Stimulated activated CD4-positive, alpha-beta T cell treated with anti-CD3 and anti-CD28 coated beads, Interleukin-15, amount 100 ng/mL, for 1 hour (primary cell): ENCODE measurements at places on chromosomes 12 and 14.

DNA sequence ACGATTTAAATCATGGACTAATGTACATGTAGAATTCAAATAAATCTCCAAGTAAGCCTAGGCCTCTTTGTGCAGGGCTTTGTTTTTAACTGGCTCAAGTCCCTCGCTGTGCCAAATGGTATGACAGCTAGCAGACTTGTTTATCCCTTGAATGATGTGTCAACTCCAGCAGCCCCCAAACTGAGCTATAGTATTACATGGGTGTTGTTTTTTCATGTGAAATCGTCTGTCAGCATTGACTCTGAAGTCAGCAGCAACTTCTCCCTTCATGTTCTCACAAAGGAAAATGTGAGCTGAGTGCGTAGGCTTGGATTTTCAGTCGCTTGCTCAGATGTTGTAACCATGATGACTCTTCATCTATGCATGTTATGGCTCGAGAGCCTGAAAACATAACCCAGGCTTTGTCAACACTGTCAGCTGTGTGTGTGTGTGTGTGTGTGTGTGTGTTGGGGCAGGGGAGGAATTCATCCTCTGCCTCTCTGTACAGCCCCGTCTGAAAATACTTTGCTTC, 73.3 kb downstream of the PTHLH start:
- no peak for DNase-seq

DNA sequence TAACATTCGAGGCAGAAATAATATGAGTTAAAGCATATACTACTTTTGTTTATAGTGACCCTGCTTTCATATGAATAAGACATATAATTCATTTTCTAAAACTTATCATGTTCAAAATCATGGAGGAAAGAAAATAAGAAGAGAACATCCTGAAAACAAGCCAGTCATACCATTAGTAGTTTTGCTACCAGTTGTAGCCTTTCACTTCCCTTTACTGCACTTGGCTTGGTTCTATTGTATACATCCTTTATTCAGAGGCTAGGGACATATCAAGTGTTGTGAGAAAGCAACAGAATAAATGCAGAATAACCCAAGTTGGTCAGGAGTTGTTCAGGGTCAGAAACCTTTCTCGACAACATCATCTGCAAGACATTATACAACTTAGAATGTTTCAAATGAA, 598.7 kb downstream of the SOX5 start:
- DNase-seq = no peak

- DNase-seq = no peak
These were observed 115.7 kb downstream of the BEGAIN start for GRCh38 chr14:100471441-100472093.

GRCh38 chr12:68240975-68241374, 12.4 kb downstream of the IL22 start:
- DNase-seq = peak; percentile 23

DNA sequence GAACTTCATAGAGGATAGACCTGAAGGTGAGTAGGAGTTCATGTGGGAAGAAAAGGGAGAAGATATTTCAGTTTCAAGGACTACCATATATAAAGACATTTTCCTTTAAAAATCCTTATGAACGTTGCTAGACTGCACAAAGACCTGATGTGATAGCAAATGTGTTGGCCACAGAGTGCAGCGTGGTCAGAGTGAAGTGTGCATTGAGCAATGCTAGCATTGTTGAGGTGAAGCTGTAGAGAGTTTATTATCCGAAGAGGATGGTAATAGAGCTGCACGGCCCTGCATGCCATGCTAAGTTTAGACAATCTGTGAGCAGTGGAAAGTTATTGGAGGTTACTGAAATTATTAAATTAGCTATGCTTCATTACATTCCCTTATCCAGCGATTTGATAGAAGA, 413.0 kb downstream of the CCDC91 start:
- DNase-seq = no peak

GRCh38 chr12:29730481-29730880, 53.3 kb downstream of the TMTC1 start:
- no peak for DNase-seq

- no peak for DNase-seq
These were observed 6.3 kb downstream of the COPS7A start for GRCh38 chr12:6730169-6730568.

DNA sequence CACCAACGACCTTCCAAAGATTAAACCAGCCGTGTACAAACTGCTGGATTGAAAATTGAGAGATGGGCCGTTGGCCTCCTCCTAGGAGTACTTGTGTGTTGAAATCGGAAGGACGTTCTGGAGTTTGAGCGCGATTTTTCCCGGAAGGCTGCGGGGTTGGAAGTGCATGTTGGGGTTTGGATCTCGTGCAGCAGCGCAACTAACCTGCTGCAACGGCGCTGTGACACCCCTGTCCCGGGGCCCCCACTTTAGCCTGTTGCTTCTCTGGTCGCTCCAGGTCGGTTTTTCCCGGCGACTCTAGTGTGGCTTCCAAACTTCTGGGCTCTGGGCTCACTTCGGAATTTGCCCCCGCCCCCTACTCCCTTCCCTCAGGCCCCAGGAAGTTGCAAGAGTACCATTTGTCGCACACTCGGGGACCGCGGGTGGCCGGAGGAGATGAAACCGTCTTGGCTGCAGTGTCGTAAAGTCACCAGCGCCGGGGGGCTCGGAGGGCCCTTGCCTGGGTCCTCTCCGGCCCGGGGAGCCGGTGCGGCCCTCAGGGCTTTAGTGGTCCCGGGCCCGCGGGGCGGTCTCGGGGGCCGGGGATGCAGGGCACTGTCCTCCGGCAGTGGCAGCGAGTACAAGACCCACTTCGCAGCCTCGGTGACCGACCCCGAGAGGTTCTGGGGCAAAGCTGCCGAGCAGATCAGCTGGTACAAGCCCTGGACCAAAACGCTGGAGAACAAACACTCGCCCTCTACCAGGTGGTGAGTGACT, at the start of gene ACSS3:
ACSS3 (plus strand) TSS at position 394 of the 756 bp plus-strand sequence; CDS start at position 436, 42 bp downstream.
- DNase-seq = no peak

- no peak for DNase-seq
These were observed 120.5 kb downstream of the GCH1 start for GRCh38 chr14:54781961-54782750.

GRCh38 chr12:8876887-8877286, 37.4 kb upstream of the PHC1 start:
- no peak for DNase-seq

- no peak for DNase-seq
These were observed 123.5 kb downstream of the RIMBP2 start for GRCh38 chr12:130592641-130593040.

DNA sequence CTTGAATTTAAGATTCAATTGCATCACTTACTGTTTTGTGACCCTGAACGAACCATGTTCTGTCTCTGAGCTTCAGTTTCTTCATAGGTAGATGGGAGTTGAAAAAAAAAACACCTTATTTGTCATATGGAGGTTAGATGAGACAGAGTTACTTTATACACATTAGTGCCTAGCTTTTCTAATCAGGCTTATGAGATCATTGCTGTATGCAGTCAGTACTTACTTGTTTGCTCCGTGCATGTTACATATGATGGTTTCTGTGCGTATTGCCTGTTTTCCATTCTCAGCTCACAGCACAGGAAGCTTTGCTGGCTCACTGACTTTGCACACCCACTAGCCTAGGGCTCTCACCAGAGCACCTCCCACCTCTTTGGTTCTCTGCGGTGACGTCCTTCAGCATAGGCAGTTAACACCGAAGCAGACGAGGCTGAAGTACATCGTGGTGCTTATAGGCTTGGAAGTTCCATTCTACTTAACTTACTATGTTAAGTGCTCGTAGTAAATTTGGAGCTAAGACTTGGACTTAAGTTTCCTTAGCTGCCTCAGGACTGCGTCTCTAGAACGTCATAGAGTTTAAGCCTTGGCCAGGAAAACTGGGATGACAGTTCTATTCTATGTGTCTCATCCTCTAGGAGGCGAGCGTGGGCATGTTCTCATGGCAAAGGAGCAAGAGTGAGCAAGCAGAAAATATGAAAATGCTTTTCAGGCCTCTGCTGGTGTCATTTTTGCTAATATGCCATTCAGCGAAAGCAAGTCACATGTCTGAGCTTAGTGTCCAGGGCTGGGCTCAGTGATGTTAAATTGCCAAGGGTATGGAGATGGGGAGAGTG, 57.3 kb downstream of the NRXN3 start:
- no peak for DNase-seq

GRCh38 chr14:51095854-51096823, 1.2 kb upstream of the TRIM9 start:
- no peak for DNase-seq

- DNase-seq = no peak
These were observed 22.3 kb downstream of the ATG14 start for GRCh38 chr14:55389330-55389729.

GRCh38 chr12:77392467-77393088, 327.2 kb upstream of the E2F7 start:
- DNase-seq = no peak

DNA sequence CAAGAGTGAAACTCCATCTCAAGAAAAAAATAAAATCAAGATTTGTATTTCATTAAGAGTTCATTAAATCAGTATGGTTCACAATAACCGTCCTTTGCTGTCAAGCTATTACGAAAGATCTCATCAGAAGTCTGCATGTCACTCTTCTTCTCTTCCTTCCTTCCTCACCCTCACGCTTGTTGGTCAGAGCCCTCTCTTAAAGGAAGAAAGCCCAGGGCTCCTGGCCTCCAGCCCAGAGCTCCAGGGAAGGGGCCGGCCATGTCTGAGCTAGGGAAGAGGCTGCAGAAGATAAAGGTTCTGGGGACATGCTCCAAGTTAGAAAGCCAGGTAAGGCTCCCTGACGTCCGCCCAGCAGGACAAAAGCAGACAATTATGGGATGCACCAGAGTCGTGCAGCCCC, 43.1 kb upstream of the DLK1 start:
- DNase-seq = no peak

DNA sequence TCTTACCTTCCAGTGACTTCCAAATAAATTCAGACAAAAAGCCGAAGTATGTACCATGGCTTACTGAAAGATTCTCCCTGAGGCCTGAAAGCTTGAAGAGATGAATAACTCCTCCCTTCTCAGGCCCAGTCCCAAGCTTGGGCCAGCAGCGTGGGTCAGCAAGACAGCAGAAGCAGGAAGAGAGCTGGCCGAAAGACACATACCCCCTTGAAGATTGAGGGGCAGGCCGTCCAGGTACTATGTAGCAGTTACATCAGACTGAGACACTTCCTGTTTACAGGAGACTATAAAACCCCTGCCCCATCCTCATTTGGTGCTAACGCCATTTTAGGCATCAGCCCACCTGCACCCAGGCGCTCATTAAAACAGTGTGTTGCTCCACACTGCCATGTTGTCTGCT, 15.0 kb downstream of the NDUFA12 start:
- no peak for DNase-seq

DNA sequence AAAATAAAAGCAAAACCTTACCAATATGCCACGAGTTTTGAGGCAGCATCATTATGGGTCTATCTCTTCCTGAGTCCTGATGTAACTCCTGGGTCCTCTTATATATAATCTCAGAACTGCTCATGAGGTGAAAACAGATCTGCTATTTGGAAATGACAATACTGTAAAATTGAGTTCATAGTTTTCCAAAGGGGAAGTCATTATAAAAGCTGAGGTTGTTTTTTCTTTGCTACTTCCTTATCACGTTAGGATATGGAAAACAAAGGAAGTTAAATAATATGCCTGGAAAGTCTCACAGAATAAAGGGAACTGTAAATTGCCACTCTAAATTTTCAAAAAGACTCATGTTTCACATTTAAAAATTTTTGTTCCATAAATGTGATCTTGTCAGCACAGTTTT, at the start of gene CD163L1:
CD163L1 (minus strand) TSS at position 78 of the 400 bp plus-strand sequence; CDS start at position 52, 26 bp downstream.
- no peak for DNase-seq

- no peak for DNase-seq
These were observed 1.6 kb downstream of the PYM1 start for GRCh38 chr12:55925870-55926737.

DNA sequence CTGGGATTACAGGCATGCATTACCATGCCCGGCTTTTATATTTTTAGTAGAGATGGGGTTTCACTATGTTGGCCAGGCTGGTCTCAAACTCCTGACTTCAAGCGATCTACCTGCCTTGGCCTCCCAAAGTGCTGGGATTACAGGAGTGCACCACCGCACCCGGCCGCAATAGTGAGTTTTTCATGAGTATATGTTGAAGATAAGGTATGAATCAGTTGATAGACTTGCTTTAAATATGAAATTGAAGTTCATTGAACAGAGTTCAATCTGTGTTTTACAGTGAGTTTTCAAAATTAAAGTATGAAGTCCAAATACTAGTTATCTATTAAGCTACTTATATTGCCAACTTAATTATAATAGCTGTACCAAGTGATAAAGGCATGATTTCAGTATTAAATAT, 35.1 kb downstream of the SNAPC1 start:
- DNase-seq = no peak

DNA sequence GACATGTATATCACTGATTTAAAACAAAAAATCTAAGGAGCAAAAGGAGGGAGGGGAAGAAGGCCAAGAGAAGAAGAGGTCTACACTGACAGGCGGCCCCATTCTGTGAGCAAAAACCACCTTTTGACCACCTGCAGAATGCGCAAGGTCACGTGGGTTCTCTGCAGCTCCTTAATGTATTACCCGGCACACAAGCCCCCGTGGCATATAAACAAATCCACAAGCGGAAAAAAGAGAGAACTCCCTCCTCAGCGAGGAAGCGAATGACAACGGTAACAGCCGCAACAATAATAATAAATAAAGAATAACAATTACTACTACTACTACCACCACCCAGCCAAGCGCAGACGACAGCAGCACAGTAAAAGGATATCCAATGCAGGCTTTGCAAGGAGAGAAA, 1.3 kb downstream of the KSR2 start:
- no peak for DNase-seq

DNA sequence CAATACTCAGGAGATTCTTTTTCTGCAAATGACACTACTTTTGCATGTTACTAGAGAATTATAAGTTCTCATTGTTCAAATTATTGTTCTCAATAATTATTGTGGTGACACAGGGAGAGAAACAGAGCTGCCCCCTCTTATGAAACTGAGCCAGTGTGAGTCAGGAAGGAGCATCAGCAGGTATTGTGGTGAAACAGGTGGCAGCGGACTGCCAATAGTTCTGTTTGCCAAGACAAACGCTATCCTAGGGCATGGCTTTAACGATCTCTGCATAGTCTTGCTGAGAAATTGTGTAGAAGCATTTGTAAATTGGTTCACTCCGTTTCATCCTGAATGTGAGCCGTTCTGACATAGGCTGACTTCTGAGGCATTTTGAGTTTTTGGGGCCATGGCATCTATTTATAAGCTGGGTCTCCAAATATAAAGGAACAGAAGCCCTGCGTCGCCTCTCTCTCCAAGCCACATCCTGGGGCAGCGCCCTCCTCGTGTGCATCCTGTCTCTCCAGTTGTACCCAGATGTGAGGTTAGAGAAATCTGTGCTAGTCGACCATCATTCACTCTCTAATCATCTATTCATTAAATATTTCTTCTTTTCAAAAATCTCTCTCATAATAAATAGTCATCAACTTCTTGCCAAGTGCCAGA, 15.8 kb upstream of the PPP4R4 start:
- DNase-seq = no peak

DNA sequence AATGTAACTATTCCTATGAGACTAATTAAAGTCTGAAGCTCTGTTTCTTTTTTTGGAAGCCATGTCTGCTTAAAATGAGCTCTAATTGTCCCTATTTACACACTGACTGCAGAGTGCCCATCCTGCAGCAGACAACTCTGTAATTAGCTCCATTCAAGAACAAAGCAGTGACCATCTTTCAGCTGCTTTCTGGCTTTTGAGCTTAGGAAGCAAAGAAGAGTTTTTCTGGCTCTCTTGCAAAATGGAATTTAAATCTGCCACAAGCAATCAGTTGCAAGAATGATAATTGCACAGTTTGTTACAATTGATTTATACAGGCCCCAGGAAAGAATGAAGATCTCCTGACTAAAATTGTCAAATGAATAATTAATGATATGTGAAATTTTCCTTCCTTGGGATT, 83.4 kb downstream of the GAS2L3 start:
- no peak for DNase-seq
